HCT116 (cell line): ENCODE measurements at places on chromosomes 7 and 10. TPM values are rescaled to one million over a fixed set of nuclear protein-coding genes. Genes with fewer than 3 reads are reported as not detected.

DNA sequence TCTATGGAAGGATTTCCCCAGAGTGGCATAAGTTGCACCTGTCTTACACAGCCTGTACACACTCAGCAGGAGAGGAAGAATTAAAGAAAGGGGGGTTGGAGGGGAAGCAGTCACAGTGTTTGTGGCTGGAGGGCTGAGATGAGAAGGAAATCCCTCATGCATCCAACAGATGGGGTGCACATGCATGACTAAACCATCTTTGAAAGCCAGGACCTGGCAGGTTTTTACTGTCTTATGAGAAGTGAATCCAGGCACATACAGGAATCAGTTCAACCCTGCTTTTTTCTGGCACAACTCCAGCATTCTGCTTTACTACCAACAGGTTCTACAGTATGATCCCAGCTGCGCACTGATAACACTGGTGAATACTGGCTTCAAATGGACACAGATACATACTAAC is 107.7 kb downstream of the CACNA2D1 start:
- DNase-seq = no peak

The HGF gene
- 0.15 TPM for total RNA-seq

DNA sequence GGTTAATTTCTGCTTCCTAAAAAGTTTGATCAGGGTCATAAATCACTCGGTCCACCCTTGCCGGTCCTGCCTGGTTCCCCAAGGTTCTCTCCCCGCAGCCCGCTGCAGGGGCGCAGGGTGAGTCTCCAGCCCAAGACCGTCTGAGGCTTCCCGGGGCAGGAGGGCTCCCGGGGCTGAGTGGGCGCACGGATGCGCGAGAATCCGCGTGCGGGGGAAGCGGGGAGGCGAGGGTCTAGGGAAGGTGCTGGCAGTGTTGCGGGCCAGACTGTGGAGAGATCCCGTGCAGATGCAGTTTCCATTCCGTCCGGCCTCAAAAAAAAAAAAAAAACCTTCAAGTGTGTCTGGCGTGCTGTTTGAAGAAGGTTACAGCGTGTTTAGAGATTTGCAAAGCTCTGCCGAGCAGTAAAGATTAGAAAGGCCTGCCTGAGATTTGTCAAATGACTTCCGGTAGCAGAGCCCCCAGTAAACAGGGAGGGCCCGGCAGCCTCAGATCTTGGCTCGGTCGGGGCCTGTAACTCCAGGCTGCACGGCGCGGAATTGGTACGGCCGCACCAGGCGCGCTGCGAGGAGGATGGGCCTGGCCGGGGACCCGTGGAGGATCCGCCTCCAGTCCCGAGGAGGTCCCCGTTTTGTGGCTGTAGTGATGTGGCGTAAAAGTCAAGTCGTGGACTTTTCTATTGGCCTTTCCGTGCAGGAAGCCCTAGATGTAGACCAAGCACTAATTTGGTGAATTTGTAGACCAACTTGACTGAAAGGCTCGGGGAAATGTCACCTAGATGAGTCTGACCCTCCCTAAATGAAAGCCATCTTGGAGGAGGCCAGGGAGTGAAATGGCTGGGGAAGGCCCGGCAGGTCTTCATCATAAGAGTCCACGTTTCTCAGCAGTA is 293.2 kb upstream of the NFE2L3 start:
- DNase-seq = no peak

The C10orf105 gene
- not detected for total RNA-seq

- peak; percentile 41 for DNase-seq
Observed at GRCh38 chr10:104209575-104210198, 22.5 kb downstream of the CFAP43 start.

DNA sequence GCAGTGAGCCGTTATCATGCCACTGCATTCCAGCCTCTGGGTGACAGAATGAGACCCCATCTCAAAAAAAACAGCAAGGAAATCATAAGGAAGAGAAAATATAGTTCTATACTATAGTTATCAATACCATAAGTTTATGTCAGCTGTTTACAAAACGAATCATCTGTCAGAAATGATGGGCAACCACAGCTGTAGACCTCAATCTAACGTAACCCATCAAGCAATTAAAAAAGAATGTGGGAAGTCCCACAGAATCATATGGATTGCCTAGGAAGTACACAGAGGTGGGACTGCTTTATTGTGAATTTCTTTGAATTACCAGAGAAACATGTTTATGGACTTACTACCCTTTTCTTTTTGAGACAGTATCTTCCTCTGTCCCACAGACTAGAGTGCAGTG is 6.9 kb downstream of the NRBF2 start:
- DNase-seq = no peak

DNA sequence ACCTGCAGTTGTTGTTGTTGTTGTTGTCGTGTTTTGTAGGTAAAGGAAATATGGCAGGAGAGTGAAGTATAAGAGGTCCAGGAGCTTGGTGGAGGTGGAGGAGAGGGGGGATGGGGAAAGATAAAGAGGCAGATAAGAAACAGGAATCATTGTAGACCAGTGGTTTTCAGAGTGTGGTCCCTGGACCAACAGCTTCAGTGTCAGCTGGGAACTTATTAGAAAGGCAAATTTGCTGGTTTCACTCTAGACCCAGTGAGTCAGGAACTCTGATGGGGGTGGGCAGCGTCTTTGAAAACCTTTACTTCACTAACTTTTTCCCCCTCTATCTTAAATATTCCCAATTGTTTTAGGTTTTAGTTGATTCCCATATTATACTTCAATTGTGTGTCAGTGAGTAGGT is 241.5 kb downstream of the AUTS2 start:
- DNase-seq = no peak

GRCh38 chr10:109534193-109534592 is 389.1 kb downstream of the XPNPEP1 start:
- no peak for DNase-seq

GRCh38 chr10:43036481-43037428 is 40.1 kb upstream of the RET start:
- DNase-seq = no peak

- DNase-seq = peak; percentile 45
Observed at GRCh38 chr7:129664029-129665012, 52.8 kb downstream of the NRF1 start.

The CNPY1 gene
- total RNA-seq = not detected

- no peak for DNase-seq
Observed at GRCh38 chr10:43846187-43846680, 197.6 kb upstream of the ZNF32 start.

The MYL10 gene
- total RNA-seq = not detected

The OR2A5 gene
- not detected for total RNA-seq

DNA sequence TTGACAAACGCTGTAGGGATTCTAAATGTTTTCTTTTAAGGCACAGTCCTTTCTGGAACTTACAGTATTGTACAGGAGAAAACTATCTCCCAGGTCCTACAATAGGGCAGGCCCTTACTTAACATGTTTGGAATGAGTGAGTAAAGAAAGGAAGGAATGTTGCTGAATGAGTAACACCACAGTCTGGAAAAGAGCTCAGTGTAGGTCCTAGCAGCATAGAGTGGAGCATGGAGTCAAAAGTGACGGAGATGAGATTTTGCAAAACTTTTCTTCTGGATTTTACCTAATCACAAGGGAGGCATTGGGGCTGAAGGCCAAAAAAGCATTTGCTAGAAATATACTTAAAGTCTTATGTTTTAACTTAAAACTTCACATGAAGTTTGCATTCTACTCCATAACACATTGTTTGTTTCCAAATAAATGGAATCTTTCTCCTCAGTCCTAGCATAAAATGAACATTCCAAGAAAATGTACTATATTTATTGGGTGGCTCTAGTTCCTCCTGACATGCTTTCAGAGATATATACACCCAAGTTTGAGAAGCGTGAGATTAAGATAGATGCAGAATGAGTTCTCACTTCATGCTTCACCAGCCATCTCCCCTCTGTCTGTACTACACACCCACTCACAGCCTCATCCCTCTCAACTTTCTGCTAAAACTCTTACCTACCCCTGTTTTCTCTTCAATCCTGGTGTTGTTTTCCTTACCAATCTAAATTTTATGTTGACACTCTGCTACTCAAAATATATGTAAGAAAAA is 20.2 kb upstream of the ADD3 start:
- DNase-seq = no peak

The TAS2R3 gene
- 1.4 TPM for total RNA-seq

The LMOD2 gene
- not detected for total RNA-seq

- no peak for DNase-seq
Observed at GRCh38 chr7:84729284-84729683, 457.6 kb downstream of the SEMA3D start.

The TSPAN12 gene
- total RNA-seq = 7.4 TPM

The MAP3K8 gene
- 4.5 TPM for total RNA-seq

GRCh38 chr10:7551289-7551688 is 115.5 kb downstream of the ITIH5 start:
- DNase-seq = no peak

GRCh38 chr7:88003581-88003980 is 69.5 kb downstream of the ADAM22 start:
- DNase-seq = no peak

DNA sequence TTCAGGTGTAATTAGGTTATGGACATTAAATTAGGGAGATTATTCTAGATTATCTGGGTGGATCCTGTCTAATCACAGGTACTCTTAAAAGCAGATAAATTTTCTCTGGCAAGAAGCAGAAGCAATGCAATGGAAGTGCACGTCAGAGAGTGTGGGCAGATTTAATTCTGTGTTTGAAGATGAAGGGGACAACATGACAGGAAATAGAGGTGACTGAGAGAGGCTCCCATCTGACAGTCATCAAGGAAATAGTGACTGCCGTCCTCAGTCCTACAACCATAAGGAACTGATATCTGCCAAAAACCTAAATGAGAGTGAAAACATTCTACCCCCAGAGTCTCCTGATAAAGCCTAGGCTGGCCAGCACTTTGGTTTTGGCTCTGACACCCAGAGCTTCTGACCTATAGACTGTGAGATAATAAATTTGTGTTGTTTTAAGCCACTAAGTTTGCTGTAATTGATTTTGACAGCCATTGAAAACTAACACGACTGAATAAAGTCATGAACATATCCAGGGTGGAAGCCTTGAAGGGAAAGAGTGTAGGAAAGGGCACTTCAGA is 30.5 kb upstream of the DDX50 start:
- no peak for DNase-seq

DNA sequence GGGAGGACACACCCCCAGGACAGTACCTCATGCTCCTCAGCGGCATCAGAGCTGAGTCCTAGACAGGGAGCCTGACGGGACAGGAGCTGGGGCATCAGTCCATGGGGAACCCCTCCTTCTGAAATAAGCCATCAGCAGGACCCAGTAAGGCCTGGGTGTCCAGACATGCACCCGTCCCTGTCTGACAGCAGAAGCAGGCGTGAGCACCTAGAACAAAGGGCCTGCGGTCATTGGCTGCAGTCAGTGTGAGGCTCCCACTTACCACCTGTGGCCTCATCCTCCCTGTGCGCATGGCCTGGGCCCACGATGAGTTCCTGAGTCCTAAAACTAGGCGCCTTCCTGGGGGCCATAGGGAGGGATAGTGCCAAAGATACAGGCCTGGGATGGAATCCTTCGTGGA is 484.7 kb downstream of the PTPRN2 start:
- no peak for DNase-seq

DNA sequence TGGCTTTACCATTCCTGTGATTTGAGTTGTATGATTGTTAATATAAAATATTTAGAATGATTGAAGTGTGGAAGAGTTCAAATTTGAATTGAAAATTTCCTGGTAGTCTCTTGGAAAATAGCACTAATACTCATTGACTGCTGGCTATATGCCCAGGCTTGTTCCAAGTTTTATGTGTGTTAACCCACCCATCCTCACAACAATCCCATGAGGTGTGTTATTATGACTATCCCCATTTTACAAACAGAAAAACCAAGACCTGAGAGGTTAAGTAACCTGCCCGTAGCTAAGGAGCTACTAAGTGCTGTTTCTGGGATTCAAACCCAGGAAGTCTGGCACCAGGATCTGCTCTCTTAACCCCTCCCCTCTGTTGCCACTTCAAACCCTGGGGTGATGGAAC is 213.9 kb downstream of the CREB5 start:
- no peak for DNase-seq

The AHR gene
- 29.7 TPM for total RNA-seq

GRCh38 chr7:22989643-22990587 is 24.0 kb downstream of the HYCC1 start:
- DNase-seq = no peak

The HOXA9 gene
- total RNA-seq = 91.0 TPM

The TBRG4 gene
- total RNA-seq = 136 TPM

The STOX1 gene
- total RNA-seq = 5.9 TPM

The SCIN gene
- 0.22 TPM for total RNA-seq

- DNase-seq = no peak
Observed at GRCh38 chr7:103657474-103657894, 211.5 kb upstream of the SLC26A5 start.

- no peak for DNase-seq
Observed at GRCh38 chr10:102435529-102436233, 3.3 kb upstream of the CUEDC2 start.

The ENTPD7 gene
- total RNA-seq = 12.3 TPM

GRCh38 chr10:17340144-17340829 is 112.2 kb downstream of the VIM start:
- DNase-seq = no peak

- no peak for DNase-seq
Observed at GRCh38 chr10:22560913-22561239, 153.5 kb downstream of the PIP4K2A start.

- DNase-seq = no peak
Observed at GRCh38 chr7:54857294-54857693, 98.3 kb upstream of the SEC61G start.

- no peak for DNase-seq
Observed at GRCh38 chr7:122268101-122268500, 36.4 kb downstream of the FEZF1 start.
